ENCODE measurements at places on chromosomes 2 and 18.

- no peak for DNase-seq
Measured at GRCh38 chr2:2219984-2220383, 111.1 kb downstream of the MYT1L start.

DNA sequence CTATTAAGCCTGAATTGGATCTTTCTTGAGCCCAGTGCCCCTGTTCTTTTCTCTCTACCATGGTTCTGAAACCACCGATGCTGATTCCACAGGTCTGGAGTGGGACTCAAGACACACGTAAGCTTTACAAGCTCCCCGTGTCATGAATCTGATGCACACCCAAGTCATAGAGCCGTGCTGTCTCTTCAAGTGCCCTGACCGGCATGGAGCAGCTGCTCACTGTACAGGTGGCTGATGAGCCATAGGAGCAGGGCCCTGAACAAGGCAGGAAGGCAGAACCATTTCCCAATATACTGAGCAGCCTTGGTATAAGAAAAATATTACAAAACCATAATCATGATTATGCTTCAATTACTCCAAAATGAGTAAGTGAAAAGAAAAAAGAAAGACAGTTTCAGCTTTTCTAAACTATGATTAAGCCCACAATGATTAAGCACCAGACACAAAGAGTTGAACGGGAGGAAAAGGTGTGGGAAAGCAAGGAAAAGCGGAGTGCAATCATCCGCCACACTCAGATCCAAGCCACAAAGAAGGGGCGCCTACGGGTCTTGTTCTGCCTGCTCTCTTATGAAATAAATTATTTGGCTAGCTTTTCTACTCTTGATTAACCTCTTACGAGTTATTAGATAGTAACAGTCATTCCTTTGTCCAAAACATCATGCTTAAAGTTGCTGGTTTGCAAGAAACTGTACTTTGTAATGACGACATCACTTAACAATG lies 41.7 kb downstream of the NOL10 start:
- no peak for DNase-seq

DNA sequence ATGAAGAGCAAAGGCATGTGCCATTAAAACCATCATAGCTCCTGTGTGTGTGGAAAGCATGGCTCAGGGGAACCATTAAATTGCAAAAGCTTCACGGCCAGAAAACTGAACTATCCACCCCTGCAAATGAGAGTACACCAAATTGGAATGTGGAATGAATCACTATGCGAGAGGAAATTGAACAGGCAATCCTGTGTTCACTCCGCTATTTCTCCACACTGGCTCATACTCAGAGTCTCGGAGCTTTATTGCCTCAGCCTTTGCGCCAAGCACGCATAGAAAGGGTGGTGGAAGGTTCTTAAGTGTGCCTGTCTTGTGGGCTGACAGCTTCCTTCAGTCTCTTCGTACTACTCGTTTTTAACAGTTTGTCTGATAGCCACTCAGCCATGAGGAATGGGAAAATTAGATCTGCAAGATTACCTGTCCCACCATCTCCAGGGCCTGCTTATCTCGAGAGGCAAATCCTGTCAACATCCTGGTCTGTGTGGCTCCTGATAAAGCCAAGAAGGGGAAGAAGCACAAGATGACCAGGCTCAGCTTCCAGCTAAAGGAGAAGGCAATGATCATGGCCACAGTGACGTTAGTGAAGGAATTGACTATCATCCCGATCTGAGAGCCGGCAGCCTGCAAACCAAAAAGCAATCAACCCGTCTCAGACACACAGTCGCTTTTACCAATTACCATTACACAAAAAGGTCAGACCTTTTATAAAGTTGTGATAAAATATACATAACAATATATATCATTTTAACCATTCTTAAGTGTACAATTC lies 34.9 kb downstream of the G6PC2 start:
- no peak for DNase-seq

GRCh38 chr2:25035537-25036220 lies 6.2 kb upstream of the EFR3B start:
- no peak for DNase-seq

- DNase-seq = no peak
Measured at GRCh38 chr2:99067871-99068625, 73.5 kb upstream of the C2orf15 start.

- no peak for DNase-seq
Measured at GRCh38 chr2:234393354-234393753, 103.5 kb downstream of the ARL4C start.

- DNase-seq = no peak
Measured at GRCh38 chr2:7013471-7014160, 96.4 kb downstream of the RNF144A start.

All from stimulated activated CD4-positive, alpha-beta T cell treated with anti-CD3 and anti-CD28 coated beads, TNF-alpha, amount 100 ng/mL, for 4 hours (primary cell).